Upper lobe of right lung (tissue), 1 donor: ENCODE measurements at places on chromosomes 12 and 14. TPM values are rescaled to one million over a fixed set of nuclear protein-coding genes. Genes with fewer than 3 reads are reported as not detected.

DNA sequence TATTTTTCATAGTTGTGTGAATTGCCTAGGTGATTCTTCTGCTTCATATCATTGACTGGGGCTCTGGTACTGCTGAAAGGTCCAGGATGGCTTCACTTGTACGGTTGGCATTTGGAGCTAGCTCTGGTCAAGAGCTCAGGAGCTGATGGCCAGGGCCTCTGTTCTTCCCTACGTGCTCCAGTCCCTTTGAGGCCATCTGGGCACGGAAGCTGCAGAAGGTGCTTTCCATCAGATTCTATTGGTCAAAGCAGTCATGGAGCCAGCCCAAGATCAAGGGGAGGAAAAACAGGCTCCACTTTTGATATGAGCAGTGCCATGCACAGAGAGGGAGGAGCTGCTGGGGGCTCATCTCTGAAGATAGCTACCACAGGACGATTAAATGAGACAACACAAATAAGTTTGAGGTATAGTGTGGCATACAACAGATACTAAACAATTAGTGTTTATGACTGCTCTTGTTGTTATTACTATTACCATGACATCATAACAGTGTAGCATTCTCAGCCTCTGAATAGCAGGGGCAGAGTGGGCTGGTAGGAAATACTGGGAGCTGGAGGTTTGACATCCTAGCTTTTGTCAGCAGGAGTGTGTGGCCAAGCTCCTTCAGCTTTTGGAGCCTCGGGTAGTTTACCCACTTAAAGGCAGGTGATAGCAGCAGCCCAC lies 10.4 kb downstream of the KRT83 start:
- peaks cover 51% of the 10 kb centered on the region for H3K27me3 ChIP-seq
- no peak overlapping the region for H3K4me3 ChIP-seq
- no peak for DNase-seq

PDE6H gene
- total RNA-seq, result not detected

DNA sequence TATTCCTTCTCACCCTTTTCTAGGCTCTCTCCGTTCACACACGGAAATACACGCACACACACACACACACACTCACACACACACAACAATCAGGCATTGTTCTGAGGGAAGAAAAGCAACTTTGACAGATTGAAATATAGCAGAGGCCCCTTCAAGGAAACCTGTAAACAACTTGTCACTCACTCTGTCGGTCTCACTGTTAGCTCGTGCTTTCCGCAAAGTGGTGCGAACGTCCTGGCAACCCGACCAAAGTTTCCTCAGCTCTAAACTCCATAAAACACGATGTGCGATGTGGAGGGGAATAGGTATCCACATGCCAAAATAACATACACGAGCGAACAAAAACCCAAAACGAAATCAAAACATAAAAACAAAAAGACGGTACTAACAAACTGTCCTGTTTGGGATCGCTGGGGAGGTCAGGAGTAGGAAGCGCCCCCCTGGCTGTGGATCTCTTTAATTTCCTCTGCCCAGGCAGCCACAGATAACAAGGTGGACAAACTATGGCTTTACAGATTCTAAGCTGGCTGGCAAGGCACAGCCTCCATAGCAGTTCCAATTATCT lies 822 bp upstream of the SOX5 start:
- H3K4me1 ChIP-seq, result no peaks in the 10 kb centered on the region
- H3K36me3 ChIP-seq, result no peaks in the 10 kb centered on the region
- DNase-seq, result peak; percentile 50
- no peaks in the 10 kb centered on the region for H3K27me3 ChIP-seq
- H3K4me3 ChIP-seq, result peak overlapping the region; percentile 49

- H3K27me3 ChIP-seq, result no peaks in the 10 kb centered on the region
- no peaks in the 10 kb centered on the region for H3K4me1 ChIP-seq
- H3K36me3 ChIP-seq, result peaks cover 34% of the 10 kb centered on the region
- no peak overlapping the region for H3K27ac ChIP-seq
- no peak for DNase-seq
These were observed 37.1 kb downstream of the MDM2 start for GRCh38 chr12:68844788-68845695.

GRCh38 chr12:29426498-29426897 lies 45.5 kb upstream of the ERGIC2 start:
- H3K4me1 ChIP-seq, result no peaks in the 10 kb centered on the region
- peak overlapping the region; percentile 25 for H3K27ac ChIP-seq
- DNase-seq, result no peak
- H3K36me3 ChIP-seq, result no peaks in the 10 kb centered on the region

DNA sequence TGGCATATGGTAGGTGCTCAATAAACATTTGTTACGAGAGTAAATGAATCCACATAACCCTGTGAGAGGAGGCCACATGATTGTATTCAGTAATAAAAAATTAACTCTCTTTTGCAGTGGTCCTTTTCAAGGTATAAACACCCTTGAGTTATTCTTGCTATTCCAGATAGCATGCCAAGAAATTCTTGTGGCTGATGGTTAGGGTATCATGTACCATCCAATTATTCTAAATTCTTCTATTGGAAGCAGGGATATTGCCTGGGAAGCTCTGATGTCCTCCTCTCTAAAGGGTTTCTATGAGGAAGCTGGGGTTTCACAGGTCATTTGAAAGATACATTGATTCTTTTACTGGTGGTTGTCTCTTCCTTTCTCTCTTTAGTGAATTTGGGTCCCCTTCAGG lies 10.1 kb downstream of the AKAP6 start:
- no peaks in the 10 kb centered on the region for H3K36me3 ChIP-seq
- H3K27ac ChIP-seq, result no peak overlapping the region
- no peak for DNase-seq
- no peak overlapping the region for H3K4me3 ChIP-seq
- H3K27me3 ChIP-seq, result no peaks in the 10 kb centered on the region

DNA sequence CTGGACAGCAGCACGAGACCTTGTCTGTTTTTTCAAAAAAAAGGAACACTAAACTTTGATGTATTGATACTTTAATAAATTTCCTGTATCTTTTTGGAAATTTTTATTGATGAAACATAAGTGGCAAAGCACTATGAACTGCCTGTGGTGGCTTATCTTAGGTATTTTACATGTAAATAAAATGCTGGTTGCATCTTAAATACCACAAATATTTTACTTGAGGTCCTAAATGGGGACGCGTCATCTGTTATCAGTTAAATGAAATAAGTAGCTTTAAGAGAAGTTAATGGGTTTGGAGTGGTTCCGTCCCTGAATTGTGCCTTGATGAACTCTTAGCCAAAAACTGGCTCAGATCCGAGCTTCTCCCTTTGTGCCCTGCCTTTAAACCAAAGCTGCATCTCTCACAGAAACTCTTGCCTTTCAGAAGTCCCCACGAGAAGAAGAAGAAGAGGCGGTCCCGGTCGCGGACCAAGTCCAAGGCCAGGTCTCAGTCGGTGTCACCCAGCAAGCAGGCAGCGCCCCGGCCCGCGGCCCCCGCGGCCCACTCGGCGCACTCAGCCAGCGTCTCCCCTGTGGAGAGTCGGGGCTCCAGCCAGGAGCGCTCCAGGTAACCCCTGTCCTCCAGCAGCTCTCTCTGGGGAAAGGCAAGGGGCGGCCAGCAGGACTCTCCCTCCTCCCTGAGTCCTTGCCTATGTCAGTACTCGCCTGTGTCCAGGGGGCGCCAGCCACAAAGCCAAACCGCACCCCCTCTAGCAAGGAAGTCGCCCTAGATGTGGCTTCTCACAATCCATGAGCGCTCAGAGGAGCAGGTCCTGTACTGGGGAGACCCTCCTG lies 31.2 kb upstream of the MMP17 start:
- peaks cover 55% of the 10 kb centered on the region for H3K36me3 ChIP-seq
- no peak overlapping the region for H3K27ac ChIP-seq
- no peak overlapping the region for H3K4me3 ChIP-seq
- H3K27me3 ChIP-seq, result no peaks in the 10 kb centered on the region
- no peak for DNase-seq

GRCh38 chr12:38878333-38878705 lies 27.1 kb downstream of the CPNE8 start:
- DNase-seq, result no peak
- H3K4me3 ChIP-seq, result no peak overlapping the region
- no peaks in the 10 kb centered on the region for H3K36me3 ChIP-seq
- no peak overlapping the region for H3K27ac ChIP-seq

- H3K36me3 ChIP-seq, result no peaks in the 10 kb centered on the region
- peaks cover 47% of the 10 kb centered on the region for H3K4me1 ChIP-seq
- H3K27me3 ChIP-seq, result no peaks in the 10 kb centered on the region
- peak overlapping the region; percentile 92 for H3K4me3 ChIP-seq
These were observed 1.6 kb upstream of the INF2 start for GRCh38 chr14:104687601-104688504.

- no peaks in the 10 kb centered on the region for H3K4me1 ChIP-seq
- no peak for DNase-seq
- no peak overlapping the region for H3K27ac ChIP-seq
- H3K36me3 ChIP-seq, result no peaks in the 10 kb centered on the region
These were observed 2.3 kb upstream of the LHX5 start for GRCh38 chr12:113473942-113474341.

DNA sequence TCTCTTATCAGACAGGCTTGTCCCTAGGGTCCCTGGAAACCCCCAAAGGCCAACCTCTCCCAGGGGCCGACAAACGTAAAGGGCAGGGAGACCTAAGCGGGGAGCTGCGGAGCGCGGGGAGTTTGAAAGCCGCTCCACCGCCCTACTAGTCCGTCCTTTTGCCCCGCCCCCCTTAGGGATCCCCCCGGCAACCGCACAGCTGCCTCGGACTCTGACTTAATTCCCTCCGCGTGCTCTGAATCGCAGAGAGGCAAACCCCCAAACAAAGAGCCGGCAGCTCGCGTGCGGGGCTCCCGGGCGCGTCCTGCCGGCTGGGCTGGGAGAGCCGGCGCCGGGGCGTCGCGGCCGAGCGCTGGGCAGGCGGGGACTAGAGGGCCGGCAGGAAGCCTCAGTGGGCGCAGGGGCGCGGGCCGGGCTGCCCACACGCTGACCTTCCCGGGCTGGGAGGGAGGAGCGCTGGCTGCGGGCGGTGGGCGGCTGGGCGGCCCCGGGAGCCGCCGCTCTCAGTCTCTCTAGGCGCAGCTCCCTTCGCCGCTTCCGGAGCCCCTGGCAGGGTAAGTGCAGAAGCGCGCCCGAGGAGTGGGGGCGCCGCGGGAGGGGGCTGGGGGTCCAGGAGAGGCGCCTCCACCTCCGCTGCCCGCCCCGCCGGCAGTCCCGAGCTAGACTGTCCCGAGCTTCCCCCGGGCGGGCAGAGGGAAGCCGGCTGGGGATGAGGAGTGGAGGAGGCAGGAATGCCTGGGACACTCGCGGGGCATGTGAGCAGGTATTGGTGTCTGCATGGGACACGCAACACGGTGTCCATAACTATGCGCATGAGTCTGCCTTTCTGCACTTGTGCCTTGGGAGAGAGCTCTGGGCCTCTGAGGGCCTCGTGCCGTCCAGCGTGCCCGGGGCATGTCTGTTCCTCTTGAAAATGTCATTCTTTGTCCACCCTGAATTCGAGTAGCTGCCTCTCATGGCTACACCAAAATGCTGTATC lies at the start of gene TSPAN11:
Gene TSPAN11 (plus strand): TSS at position 506 of the 979 bp plus-strand sequence. CDS start 27,244 bp downstream, outside the sequence.
- DNase-seq, result no peak
- H3K27me3 ChIP-seq, result peaks cover 22% of the 10 kb centered on the region
- no peaks in the 10 kb centered on the region for H3K36me3 ChIP-seq
- H3K27ac ChIP-seq, result peak within 1 kb of the TSS; percentile 47
